ENCODE measurements at places on chromosomes 5 and 9.

DNA sequence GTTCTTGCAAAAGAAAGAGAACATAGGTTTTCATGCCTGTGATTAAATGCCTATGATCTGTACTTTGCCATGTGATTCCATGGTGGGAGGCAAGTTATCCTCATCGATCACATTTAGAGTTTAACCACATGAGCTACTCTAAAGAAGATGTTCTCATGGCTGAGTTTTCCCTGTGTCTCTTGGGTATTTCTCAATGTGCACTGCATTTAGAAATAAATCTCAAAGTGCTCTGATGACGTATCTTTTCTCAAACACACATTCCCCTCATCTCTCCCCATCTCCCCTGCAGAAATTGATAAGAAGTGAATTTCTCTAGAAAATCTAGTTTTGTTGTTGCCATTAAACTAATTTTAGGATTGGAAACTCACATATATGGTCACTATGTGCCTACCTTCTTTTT is 282.2 kb downstream of the SEMA5A start:
- DNase-seq = no peak

GRCh38 chr5:41087461-41087860 is 16.3 kb upstream of the MROH2B start:
- DNase-seq = no peak

DNA sequence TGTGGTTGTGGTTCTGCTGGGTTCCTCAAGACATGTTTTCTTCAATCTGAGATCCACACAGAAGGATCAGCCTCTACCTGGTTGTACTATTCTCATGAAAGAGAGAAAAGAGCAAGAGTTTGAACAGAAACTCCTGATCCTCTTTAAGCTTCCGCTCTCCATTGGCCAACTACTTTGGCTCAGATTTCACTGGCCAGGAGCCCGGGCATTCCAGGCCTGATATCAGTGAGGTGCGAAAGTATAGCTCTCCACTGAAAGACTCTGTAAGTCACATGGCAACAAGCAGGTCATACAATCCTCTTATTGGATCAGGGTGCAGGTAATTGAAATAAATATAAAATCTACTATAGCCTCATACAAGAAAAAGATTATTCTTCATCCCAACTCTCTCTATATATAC is 920.5 kb downstream of the TLE4 start:
- no peak for DNase-seq

- no peak for DNase-seq
Observed at GRCh38 chr5:32574540-32575175, 10.7 kb upstream of the SUB1 start.

DNA sequence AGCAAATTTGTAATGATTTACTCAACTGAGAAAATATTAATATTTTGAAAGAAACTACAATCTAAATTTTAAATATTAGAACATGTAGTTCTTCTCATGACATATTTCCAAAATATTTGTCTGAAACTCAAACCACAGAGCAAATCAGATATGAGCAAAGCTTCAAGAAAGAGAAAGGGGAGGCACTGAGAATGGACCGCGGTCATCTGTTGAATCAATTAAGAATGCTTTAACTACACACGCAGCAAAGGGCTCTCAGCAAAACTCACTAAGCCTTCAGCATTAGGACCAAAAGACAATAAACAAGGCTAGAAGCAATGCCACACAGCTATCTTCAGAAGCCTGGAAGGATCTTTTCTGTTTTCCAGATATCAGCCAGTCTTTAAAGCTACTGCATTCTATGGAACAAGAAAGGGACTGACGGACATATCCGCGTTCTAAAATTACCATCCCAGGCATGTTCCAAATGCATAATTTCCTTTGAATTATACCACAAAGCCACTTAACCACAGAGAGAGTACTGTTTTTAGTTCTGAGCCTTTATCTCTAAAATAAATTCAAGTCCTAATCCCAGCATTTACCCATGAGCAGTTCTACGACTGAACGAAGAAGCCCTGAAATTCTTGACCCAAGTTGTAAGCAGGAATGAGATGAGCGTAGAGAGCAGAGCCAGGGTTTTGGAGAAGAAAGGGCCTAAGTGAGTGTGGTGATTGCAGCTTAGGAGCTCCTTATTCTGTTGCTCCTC is 513.5 kb downstream of the AGTPBP1 start:
- no peak for DNase-seq

DNA sequence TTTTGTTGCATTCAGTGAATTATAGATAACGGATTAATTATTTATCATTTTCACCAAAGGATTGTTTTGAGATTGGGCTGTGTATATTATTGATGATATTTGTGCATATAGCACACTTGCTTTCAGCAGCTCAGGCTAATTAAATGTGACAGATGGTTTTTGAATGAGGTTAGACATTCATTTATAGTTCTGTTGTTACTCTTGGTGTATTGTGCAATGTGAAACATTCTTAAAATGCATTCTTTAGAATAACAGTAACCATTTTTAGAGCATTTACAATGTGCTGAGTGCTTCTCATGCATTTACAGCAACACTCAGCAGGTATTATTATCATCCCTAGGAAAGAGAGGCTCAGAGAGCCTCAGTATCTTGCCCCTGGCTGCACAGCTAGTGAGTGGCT is 23.8 kb downstream of the NANS start:
- no peak for DNase-seq

DNA sequence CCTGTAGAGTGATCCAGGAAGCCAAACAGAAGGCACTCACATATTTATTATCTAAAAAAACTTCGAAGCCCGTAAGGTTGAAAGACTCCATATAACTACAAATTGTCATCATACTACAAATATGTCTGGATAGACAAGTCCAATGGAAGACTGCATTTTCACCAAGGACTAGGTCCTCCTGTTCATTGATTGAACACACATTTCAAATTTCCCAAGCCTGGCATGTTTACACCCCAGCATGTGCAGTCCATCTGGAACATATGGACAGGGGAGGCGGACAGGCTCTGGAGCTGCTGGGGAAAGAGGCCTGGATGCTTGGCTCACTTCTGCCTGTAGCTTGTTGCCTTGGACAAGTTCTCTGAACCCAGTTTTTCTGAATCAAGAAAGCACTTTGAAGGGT is 378.7 kb downstream of the ENC1 start:
- DNase-seq = no peak

DNA sequence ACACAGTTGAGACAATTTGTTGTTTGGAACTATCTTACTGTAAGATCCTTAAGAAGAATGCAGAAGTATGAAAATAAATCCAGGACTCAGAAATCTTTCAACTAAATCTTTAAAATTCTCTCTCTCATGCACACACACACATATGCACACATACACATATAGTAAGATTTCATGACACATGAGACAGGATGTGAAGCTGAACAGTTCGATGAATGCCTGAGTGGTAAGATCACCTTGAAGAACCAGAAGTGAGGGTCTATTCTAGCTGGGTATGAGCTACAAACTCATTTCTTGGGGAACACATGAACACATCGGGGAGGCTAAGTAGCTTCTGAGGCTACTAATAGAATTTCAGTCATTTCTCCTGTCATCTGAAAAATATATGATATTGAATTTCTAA is 153.6 kb downstream of the TMC1 start:
- no peak for DNase-seq

GRCh38 chr5:176678584-176678983 is 31.3 kb downstream of the TSPAN17 start:
- DNase-seq = no peak

DNA sequence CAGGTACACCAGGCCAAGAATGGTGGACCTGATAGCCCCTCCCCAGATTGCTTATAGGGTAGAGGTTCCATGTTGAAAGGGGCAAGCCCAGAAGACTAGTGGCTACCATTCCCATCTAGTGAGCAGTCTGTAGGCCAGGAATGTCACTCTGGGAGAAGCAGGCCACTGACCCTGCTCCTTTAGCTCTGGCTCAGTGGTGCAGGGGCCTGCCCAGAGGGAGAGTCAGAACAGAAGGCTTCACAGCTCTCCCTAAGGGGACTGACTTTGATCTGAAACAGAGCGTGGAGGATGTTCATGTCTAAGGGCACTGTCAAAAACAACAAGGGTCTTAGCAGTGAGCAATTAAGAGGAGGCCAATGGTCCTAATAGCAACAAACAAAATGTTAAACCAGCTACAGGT is 81.7 kb downstream of the ZNF354C start:
- no peak for DNase-seq

- no peak for DNase-seq
Observed at GRCh38 chr9:136140966-136141365, 22.3 kb upstream of the TMEM250 start.

- no peak for DNase-seq
Observed at GRCh38 chr5:170573660-170574059, 69.8 kb downstream of the KCNIP1 start.

- no peak for DNase-seq
Observed at GRCh38 chr5:160289721-160290120, 22.6 kb downstream of the CCNJL start.

- DNase-seq = no peak
Observed at GRCh38 chr5:73644385-73644963, 18.5 kb downstream of the ARHGEF28 start.

- DNase-seq = no peak
Observed at GRCh38 chr9:113738893-113739604, 137.1 kb upstream of the ZNF618 start.

DNA sequence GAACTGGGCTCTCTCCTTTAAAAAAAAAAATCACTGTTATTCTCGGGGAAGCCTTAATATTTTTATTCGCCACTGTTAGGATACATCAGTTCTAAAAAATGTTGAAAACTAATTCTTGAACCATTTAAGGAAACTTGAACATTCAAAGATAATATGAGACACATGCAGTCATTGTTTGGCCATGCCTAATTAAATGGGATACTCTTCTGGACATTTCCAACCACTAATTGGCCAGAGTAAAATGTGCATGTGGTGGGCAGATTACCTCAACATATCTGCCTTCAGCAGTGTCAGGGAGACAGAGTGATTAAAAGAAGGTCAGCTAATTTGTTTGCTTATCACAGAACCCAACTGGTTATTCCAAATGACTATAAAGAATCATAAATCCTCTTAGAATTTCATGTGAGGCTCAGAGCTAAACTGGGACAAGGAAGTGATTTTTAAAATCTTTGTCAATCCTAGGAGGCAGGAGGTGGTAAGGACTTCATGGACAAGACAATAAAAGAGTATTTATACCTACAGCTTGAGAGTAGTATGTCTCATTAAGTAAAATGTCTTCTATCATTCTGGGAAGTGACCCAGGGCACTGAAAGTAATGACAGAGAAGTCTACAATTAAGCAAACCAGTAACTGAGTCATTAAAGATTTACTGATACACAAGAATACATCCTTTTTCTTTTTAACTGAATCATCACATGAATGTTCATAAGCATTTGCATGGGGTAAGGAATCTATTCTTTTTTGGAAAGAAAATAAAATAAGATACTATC is 242.9 kb upstream of the TRPM3 start:
- no peak for DNase-seq

DNA sequence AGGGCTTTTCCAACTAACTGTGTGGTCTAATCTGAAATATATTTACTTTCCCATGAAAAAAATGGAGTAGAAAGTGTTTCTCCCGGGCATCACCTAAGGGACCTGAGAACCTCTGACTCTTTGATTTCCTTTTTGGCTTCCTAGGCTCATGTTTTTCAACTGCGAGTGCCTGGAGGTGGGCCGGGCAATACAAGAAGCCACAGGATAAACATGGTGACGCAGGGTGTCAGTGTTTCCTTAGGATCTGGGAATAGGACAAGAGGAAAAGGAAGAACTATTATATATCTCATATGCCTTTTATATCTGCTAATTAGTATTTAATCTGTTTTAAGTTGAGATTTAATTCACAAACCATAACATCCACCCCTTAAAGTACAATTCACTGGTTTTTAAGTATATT is 11.4 kb upstream of the LECT2 start:
- DNase-seq = peak; percentile 10

DNA sequence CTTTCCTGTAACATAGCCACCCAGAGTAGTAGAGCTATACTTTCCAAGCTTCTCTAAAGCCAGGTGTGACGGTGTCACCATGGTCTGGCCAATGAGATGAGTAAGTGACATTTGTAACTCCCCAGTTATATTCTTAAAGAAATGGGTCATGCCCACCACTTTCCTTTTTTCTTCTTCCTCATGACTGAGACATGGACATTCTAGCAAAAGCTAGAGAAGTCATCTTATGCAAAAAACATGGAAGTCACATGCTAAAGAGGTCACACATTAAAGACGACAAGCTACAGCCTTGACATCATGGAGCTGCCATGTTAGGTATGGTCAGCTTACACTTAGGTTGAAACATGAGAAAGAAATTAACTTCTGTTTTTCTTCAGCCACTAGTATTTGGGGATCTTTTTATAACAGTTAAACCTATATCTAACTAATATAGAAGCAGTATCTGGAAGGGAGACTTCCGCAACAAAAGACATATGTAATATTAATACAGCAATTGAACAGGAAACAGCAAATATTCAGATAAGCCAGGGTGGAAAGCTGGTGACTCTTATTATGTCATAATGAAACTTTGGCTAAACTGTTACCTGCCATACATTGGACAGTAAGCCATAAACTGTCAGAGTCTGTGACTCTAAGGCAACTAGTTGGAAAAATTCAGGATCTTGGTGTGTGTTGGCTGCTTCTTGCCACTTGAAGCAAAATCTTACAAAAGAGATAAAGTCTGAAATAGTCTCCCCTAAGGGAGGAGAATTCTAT is 54.7 kb upstream of the SNX2 start:
- no peak for DNase-seq

DNA sequence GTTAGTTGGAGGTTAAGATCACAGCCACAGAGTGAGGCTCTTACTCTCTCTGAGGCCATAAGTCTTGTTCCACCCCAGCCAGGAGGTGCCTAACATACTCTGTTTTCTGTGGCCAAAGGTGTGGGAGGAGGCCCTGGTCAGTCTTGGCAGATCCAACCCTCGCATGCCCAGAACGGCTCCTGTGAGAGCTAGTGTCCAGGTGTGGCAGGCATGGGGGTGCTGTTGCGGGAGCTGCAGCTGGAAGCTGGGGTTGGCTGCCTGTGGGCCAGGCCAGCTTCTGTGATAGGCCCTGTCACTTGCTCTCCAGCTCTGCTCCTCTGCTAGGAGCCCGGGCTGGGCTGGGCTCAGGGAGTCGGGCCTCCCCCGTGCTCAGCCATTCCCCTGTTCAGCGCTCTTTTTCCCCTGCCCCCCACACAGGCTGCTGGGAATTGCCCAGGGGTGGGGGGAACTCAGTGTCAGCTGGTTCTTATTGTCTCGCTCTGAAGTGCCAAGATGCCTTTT is 31.6 kb downstream of the IER5L start:
- DNase-seq = no peak

- no peak for DNase-seq
Observed at GRCh38 chr5:168531987-168532864, 3.1 kb downstream of the FBLL1 start.

GRCh38 chr9:4973902-4974301 is 11.2 kb upstream of the JAK2 start:
- no peak for DNase-seq
